Mesothelial cell of epicardium (in vitro differentiated cells): ENCODE measurements at places on chromosomes 5 and 9.

DNA sequence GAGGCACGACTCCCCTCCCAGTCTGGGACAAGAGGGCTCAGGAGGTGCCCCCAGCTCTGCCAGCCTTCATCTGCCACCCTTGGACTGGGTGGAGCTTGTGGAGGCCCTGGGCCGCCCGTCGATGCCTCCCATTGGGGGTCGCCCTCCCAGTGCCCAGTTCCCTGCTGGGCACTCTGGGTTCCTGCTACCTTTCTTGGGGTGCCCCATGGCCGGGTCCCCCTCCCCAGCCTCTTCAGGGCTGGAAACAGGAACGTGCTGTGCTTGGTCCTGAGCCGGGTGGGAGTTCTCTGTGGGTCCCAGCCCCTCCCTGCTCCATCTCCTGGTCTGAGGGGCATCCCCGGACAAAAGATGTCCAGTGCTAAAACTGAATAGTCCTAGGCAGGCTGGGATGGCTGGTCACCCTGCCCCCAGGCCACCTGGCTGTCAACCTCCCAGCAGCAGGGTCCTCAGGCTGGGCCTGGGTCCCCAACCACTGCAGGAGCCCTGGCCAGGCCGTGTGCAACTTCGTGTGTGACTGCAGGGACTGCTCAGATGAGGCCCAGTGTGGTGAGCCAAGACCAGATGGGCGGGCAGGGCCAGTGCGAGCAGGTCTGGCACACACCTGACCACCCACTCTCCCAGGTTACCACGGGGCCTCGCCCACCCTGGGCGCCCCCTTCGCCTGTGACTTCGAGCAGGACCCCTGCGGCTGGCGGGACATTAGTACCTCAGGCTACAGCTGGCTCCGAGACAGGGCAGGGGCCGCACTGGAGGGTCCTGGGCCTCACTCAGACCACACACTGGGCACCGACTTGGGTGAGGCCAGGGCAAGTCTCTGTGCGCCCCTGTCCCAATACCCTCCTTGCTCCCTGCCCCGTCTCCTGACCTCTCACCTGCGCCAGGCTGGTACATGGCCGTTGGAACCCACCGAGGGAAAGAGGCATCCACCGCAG is 784 bp downstream of the MAMDC4 start:
- peak; percentile 13 for DNase-seq

GRCh38 chr5:78500028-78500427 is 139.6 kb downstream of the SCAMP1 start:
- no peak for DNase-seq

DNA sequence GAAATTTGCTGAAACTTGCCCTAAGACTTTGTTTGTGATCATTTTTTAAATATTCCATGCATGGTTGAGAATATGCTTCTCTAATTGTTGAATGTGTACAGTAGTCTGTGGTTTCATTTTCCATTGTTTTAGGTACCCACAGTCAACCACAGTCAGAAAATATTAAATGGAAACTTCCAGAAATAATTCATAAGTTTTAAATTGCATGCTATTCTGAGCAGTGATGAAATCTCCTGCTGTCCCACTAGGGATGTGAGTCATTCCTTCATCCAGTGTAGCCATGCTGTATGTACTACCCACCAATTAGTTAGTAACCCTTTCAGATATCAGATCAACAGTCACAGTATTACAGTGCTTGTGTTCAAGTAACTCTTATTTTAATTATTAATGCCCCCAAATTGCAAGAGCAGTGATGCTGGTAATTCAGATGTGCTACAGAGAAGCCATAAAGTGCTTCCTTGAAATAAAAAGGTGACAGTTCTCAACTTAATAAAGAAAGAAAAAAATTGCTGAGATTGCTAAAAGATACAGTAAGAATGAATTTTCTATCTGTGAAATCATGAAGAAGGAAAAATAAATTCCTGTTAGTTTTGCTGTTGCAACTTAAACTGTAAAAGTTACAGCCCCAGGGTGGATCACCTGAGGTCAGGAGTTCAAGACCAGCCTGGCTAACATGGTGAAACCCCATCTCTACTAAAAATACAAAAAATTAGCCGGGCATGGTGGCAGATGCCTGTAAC is 79.9 kb upstream of the FBXL17 start:
- no peak for DNase-seq

DNA sequence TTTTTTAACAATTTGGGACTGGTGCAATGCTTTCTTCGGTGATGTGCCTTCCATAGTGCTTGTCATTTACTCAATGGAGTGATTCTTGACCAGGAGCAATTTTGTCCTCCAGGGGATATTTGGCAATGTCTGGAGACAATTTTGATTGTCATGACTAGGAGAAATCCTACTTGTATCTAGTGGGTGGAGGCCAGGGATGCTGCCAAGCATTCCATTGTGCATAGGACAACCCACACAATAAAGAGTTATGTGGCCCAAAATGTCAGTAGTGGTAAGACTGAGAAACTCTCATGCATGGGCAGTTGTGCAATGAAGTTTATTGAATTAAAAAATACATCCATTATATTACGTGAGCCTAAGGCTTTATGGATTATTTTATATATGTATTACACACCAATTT is 70.5 kb downstream of the FOCAD start:
- no peak for DNase-seq

DNA sequence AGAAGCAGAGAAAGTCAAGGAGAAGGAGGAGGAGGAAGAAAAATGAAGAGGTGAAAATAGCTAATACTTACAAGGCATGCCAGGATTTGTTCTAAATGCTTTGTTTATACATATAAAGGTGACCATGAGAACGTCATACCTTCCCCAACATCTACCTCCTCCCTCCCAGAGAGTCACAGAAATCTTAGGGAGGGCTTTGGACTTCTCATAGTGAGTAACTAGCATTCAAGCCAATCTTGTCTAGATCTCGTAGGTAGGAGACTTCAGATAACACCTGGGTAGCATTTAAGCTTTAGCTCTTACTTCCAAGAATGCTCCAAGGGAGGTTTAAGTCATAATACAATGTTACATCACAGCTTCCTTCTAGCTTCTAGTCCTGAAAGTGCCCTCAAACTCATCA is 36.5 kb upstream of the GPBP1 start:
- no peak for DNase-seq

DNA sequence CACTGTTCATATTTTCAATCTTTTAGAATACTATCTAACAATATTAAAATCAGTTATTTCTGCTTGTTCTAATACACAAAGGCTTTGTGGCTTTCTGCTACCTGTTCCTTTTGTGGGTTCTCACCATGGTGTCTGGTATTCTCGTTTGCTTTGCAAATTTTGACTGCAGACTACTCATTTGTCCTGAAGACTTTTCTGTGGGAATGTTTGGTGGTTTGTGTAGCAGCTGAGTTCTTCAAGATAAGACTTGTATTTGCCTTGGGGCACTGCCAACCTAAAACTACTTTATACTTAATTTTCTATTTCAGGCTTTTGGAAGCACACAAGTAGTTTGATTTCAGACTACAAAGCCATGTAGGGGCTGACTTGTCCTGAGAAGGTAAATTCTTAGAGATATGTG is 11.1 kb downstream of the IL33 start:
- DNase-seq, result no peak

GRCh38 chr9:130899051-130899748 is 2.6 kb upstream of the QRFP start:
- DNase-seq, result no peak

DNA sequence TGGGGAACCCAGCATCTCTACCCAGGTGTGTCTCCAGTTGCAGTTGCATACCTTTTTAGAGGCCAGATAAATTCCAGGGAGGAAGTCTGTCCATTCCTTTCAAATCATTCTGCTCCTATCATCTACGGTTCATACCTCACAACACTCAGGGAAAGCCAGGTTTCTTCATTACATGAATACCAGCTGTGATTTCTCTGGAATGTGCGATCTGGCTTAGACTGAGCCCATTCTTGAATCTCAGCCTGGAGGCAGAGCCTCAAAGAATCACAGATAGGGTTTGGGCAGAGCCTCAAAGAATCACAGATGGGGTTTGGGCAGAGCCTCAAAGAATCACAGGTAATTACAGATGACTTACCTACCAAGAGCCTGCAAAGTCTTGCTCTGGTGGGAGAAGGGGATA is 7.2 kb downstream of the P4HA2 start:
- no peak for DNase-seq

DNA sequence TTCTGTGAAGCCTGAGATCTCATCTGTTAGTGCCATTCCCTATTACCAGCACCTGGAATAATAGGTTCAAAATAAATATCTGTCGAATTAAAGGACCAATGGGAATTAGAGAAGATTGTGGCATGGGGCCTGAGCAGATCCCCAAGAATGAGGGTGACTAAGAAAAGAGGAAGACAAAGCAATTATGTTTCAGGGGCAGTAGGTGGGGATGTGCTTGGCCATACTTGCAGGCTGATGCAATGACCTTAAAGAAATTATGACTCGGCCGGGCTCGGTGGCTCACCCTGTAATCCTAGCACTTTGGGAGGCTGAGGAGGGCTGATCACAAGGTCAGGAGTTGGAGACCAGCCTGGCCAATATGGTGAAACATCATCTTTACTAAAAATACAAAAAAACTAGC is 562.8 kb downstream of the PTPRD start:
- DNase-seq, result no peak

- no peak for DNase-seq
These were observed 310.1 kb upstream of the MSX2 start for GRCh38 chr5:174414315-174414710.

GRCh38 chr5:79512471-79513307 is 1.2 kb downstream of the HOMER1 start:
- DNase-seq, result no peak
